Vagina (tissue), 2 donors: ENCODE measurements at places on chromosomes 12 and 14.

GRCh38 chr14:68111097-68111852 is 291.7 kb downstream of the RAD51B start:
- DNase-seq, result no peak

GRCh38 chr12:124961055-124961454 is 27.9 kb downstream of the DHX37 start:
- no peak for DNase-seq

DNA sequence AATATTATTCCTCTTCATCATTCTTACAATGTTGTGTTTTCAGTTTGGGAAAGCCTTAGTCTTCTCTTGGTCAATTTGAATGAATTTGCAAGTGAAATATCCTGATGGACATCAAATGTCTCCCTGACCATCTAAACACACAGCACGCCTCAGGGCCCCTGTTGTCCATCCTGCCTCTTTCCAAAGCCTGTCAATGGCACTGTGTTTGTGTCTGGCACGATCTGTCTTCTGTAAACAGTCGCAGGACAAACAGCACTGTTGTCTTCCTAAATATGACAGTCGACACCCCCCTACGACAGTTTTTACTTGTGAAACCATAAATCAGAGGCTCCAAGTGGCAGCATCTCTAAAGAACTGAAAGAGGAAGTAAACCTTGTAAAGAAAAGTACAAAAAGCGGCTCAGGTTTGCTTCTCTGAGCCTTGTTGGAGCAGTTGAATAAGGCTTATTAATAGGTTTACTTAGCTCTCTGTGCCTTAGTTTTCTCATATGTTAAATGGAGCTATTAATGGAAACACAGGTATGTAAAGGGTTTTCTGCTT is 285.8 kb downstream of the NRXN3 start:
- DNase-seq, result no peak

DNA sequence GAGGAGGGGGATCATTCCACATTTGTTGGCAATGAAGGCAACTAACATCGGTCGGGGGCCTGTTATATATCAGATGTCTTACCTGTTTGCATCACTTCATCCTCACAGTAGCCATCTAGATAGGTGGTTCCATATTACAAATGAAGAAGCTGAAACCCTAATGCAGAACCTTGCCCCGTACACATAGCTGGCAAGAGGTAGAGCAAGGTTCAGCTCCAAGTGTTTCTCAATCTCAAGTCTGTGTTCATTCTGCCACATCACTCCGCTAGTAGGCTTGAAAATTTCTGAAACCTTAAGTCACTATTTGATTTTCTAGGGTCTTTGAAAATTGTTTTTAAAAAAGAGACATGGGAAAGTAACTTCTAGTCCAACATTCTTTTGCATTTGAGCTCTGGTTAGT is 17.0 kb downstream of the AVPR1A start:
- DNase-seq, result no peak

GRCh38 chr14:91041450-91041849 is 19.0 kb downstream of the RPS6KA5 start:
- DNase-seq, result no peak

DNA sequence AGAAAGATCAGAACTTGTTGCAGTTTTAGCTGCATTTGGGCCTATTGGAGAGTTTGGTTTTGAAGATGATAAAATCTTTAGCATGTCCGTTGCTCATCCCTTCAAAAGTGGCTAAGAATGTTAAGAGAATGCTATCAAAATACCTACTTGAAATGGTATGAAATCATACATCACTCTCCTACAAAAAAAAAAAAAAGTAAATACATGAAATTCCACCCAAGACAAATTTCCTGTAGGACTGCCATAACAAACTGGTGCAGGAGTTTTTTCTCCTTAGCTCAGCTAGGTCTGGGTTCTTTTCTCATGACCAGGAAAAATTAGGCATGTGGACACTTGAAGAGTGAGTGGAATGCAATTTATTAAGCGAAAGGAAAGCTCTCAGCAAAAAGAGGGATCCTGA is 15.9 kb upstream of the FAR2 start:
- no peak for DNase-seq
